Testis (tissue), 5 donors: ENCODE measurements at places on chromosomes 3 and 15. TPM values are rescaled to one million over a fixed set of nuclear protein-coding genes. Genes with fewer than 3 reads are reported as not detected.

- H3K36me3 ChIP-seq, result no peaks in the 10 kb centered on the region
- no peaks in the 10 kb centered on the region for H3K27me3 ChIP-seq
- no peak overlapping the region for H3K4me3 ChIP-seq
- no peak for DNase-seq
- no peak overlapping the region for H3K27ac ChIP-seq
Observed at GRCh38 chr3:11919390-11919789, 72.7 kb upstream of the TAMM41 start.

DNA sequence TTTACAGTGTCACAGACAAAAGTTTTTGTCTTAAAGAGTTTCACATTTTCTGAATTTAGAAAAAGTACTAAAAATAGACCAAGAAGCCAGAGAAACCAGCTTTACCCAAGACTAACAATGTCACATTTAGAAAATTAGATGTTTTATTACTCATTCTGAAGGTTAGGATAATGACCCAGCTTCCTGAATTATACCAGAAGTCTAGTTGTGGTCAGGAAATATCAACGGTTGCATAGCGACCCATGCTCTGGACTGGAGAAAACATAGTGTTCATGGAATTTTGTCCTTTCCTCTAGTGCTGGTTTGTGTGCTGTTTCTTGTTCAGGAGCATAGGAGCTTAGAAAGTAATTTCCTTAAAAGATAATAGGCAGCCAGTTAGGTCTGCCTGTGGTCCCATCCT, 59.0 kb downstream of the DPPA2 start:
- H3K27ac ChIP-seq, result no peak overlapping the region
- H3K36me3 ChIP-seq, result no peaks in the 10 kb centered on the region
- DNase-seq, result no peak
- no peaks in the 10 kb centered on the region for H3K4me1 ChIP-seq
- H3K4me3 ChIP-seq, result no peak overlapping the region

GRCh38 chr3:113132571-113132996, 78.8 kb upstream of the BOC start:
- DNase-seq, result no peak
- H3K27ac ChIP-seq, result no peak overlapping the region
- H3K36me3 ChIP-seq, result no peaks in the 10 kb centered on the region
- no peaks in the 10 kb centered on the region for H3K4me1 ChIP-seq
- H3K27me3 ChIP-seq, result no peaks in the 10 kb centered on the region
- H3K4me3 ChIP-seq, result no peak overlapping the region

- H3K4me1 ChIP-seq, result peaks cover 4% of the 10 kb centered on the region
- no peaks in the 10 kb centered on the region for H3K27me3 ChIP-seq
- no peak overlapping the region for H3K27ac ChIP-seq
- H3K4me3 ChIP-seq, result no peak overlapping the region
Observed at GRCh38 chr3:151871639-151872468, 1.6 kb upstream of the SUCNR1 start.

- no peaks in the 10 kb centered on the region for H3K27me3 ChIP-seq
- H3K27ac ChIP-seq, result peak overlapping the region; percentile 88
- H3K4me1 ChIP-seq, result peaks cover 38% of the 10 kb centered on the region
- no peaks in the 10 kb centered on the region for H3K36me3 ChIP-seq
Observed at GRCh38 chr15:90930861-90931574, 1.3 kb downstream of the HDDC3 start.

GRCh38 chr3:107975529-107976201, 115.2 kb downstream of the CD47 start:
- no peak overlapping the region for H3K4me3 ChIP-seq
- H3K27me3 ChIP-seq, result no peaks in the 10 kb centered on the region
- H3K27ac ChIP-seq, result no peak overlapping the region
- no peak for DNase-seq

GRCh38 chr3:175426805-175427204, 567.7 kb downstream of the NAALADL2 start:
- no peak overlapping the region for H3K4me3 ChIP-seq
- H3K4me1 ChIP-seq, result peaks cover 7% of the 10 kb centered on the region
- DNase-seq, result no peak
- H3K27me3 ChIP-seq, result no peaks in the 10 kb centered on the region
- H3K36me3 ChIP-seq, result no peaks in the 10 kb centered on the region

- no peak overlapping the region for H3K27ac ChIP-seq
- no peaks in the 10 kb centered on the region for H3K27me3 ChIP-seq
- no peak overlapping the region for H3K4me3 ChIP-seq
Observed at GRCh38 chr3:127061641-127062040, 78.7 kb downstream of the PLXNA1 start.

DNA sequence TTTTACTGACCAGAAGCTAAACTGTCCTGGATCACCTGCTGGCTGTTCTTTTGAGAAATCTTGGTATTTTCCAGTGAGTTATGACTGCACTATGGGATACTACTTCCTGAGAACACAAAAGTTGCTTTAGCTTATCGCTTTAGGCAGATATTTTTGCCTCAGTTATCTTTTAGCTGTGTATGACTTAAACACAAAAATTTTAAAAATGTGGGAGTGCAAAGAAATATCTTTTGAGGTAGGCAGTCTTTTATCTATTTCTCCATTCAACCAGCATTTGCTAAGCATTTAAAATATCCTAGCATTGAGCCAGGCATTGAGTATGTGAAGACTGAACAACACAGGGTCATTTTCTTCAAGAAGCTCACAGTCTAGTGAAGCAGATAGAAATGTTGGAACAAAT, 981.9 kb downstream of the FHIT start:
- no peaks in the 10 kb centered on the region for H3K27me3 ChIP-seq
- no peaks in the 10 kb centered on the region for H3K4me1 ChIP-seq
- H3K36me3 ChIP-seq, result no peaks in the 10 kb centered on the region
- H3K4me3 ChIP-seq, result no peak overlapping the region
- H3K27ac ChIP-seq, result no peak overlapping the region
- no peak for DNase-seq

DNA sequence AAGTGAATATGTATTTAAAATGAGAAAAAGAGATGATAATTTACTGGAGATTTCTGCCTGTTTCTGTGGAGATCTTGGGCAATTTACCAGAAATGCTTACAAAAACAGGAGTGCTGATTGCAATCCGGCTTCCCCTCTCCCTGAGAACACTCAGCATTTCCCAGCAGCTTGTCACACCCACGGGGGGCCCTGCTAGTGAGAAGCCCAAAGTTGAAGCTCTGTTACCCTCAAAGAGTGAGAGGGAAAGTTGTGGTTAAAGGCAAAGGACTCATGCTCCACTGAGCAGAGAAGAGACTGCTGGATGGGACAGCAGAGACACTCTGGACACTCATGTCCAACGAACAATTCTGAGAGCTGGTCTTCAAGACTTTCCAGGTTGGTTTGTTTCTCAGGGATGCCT, 2.9 kb downstream of the MCTP2 start:
- H3K4me3 ChIP-seq, result no peak overlapping the region
- DNase-seq, result no peak
- no peaks in the 10 kb centered on the region for H3K4me1 ChIP-seq

DNA sequence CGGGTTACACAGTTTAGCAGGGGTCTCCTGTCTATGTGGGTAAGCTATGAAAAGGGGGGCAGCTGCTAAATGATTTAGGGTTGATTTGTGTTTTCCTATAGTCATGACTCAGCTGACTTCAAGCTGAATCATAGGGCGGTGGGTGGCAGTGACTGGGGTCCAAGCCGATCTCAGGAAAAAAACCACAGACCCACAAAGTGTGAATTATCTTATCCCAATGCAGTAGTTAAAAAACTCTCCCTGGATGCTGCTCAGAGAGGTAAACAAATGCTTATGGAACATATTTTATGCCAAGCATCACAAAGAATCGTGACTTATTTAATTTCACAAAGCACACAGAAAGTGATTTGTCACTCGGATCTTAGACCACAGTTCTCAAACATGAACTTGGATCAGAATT, 18.4 kb upstream of the TOPAZ1 start:
- no peaks in the 10 kb centered on the region for H3K4me1 ChIP-seq
- no peaks in the 10 kb centered on the region for H3K36me3 ChIP-seq
- no peak overlapping the region for H3K27ac ChIP-seq
- DNase-seq, result no peak
- H3K4me3 ChIP-seq, result no peak overlapping the region

DNA sequence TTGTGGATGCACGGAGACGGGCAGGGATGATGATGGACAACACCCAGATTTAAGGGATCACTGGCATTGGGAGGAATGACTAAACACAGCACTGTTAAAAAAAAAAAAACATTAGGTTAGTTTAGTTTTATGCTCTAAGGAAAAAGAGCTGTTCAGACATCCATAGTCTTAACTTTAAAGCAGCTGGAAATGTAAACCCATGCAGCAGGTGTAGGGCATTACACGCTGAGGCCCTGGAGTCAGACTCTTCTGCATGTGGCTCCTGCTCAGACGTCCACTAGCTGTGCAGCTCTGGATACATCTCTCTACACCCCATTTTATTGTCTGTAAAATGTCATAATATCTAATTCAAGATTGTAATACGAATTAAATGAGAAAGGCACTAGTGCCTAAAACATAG, 191.8 kb upstream of the RASGRP1 start:
- DNase-seq, result no peak
- H3K27me3 ChIP-seq, result no peaks in the 10 kb centered on the region
- no peak overlapping the region for H3K27ac ChIP-seq

DNA sequence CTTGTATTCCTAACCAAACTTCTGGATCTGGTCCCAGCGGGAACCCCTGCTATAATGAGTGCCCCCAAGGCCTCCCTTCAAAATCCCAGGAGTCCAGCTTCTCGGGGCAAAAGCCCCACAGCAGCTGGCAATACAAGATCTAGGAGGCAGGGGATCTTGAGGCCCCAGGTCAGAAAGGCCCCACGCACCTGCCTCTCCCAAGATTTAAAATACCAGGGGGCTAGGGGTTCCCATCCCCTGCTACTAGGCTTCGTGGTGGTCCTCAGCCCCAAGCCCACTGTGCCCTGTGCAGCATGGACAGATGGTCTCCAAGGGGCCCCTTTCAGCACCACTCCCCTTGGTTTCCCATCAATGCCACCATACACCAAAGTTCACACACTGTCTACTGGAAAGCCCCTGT, 15.8 kb upstream of the CYP11A1 start:
- no peak for DNase-seq
- no peaks in the 10 kb centered on the region for H3K27me3 ChIP-seq
- H3K4me1 ChIP-seq, result peaks cover 25% of the 10 kb centered on the region
- no peak overlapping the region for H3K4me3 ChIP-seq

GRCh38 chr3:42799376-42799775, 4.9 kb downstream of the HIGD1A start:
- DNase-seq, result no peak
- H3K27me3 ChIP-seq, result no peaks in the 10 kb centered on the region
- no peak overlapping the region for H3K4me3 ChIP-seq
- H3K4me1 ChIP-seq, result peaks cover 10% of the 10 kb centered on the region
- H3K27ac ChIP-seq, result no peak overlapping the region

GRCh38 chr3:176867681-176868663, 329.3 kb downstream of the TBL1XR1 start:
- H3K4me3 ChIP-seq, result no peak overlapping the region
- no peaks in the 10 kb centered on the region for H3K4me1 ChIP-seq
- no peaks in the 10 kb centered on the region for H3K36me3 ChIP-seq
- no peak overlapping the region for H3K27ac ChIP-seq
- DNase-seq, result no peak
- H3K27me3 ChIP-seq, result no peaks in the 10 kb centered on the region

DNA sequence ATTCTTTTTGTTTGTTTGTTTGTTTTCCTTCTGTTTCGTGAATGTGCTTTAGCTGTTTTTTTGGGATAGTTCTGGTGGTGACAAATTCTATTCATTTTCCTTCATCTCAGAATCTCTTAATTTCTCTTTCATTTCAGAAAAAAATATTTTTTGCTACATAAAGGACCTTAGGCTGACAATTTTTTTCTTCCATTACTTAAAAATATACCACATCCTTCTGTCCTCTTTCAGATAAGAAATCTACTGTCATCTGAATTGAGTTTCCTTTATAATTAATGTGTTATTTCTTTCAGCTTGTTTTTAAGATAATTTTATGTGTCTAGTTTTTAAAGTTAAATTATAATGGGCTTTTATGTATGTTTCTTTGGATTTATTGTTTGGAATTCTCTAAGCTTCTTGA, 47.6 kb downstream of the IL16 start:
- DNase-seq, result no peak
- no peak overlapping the region for H3K27ac ChIP-seq
- no peak overlapping the region for H3K4me3 ChIP-seq
- H3K36me3 ChIP-seq, result no peaks in the 10 kb centered on the region
- H3K4me1 ChIP-seq, result peaks cover 4% of the 10 kb centered on the region
- no peaks in the 10 kb centered on the region for H3K27me3 ChIP-seq

GRCh38 chr3:125357032-125357658, 18.0 kb downstream of the ZNF148 start:
- DNase-seq, result peak; percentile 74
- H3K36me3 ChIP-seq, result no peaks in the 10 kb centered on the region
- H3K4me1 ChIP-seq, result peaks cover 21% of the 10 kb centered on the region
- H3K27me3 ChIP-seq, result no peaks in the 10 kb centered on the region
- H3K4me3 ChIP-seq, result peak overlapping the region; percentile 56

- H3K27ac ChIP-seq, result no peak overlapping the region
- no peak overlapping the region for H3K4me3 ChIP-seq
- no peaks in the 10 kb centered on the region for H3K36me3 ChIP-seq
- no peaks in the 10 kb centered on the region for H3K4me1 ChIP-seq
- H3K27me3 ChIP-seq, result no peaks in the 10 kb centered on the region
Observed at GRCh38 chr15:98146031-98146820, 185.7 kb downstream of the ARRDC4 start.

The TRH gene
- 1.8 TPM for polyA plus RNA-seq

The POPDC2 gene
- 8.0 TPM for polyA plus RNA-seq

The NDN gene
- polyA plus RNA-seq, result 60.7 TPM

The ZNF660 gene
- polyA plus RNA-seq, result 4.1 TPM
